ENCODE measurements at places on chromosomes 6 and 20.

DNA sequence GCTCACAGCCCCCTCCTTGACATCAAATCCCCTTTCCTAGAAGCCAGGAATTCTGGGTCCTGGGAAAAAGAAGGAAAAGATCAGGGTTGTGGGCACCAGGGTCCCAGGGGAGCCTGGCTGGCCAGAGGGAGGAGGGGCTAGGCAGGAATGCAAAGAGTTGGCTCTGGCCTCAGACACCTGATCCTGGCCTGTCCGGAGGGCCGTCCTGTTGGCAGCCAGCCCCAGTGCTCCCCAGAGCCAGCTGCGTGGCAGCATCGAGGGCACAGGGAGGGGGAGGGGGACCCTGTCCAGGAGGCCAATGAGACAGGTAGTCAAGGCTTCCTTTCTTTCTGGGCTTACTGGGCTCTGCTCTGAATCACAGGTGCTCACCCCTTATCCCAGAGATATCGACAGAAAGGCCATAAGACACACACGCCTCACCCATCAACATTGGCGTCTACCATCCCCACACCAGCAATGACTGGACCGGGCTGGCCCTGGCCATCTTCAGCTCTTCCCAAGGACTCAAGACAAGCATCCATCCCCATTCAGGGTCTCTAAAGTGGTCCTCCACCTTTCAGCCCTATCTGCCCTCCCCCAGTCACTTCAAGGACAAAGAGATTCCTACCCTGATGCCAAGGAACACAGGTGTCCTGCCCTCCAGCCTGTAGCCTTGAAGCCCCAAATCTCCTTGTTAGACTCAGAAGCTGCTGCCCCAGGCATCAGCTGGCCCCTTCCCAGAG is 723 bp downstream of the COL11A2 start:
- no peak for DNase-seq

- no peak for DNase-seq
These were observed 62.2 kb downstream of the MYLK4 start for GRCh38 chr6:2688401-2689064.

GRCh38 chr6:14361297-14361696 is 243.7 kb downstream of the CD83 start:
- no peak for DNase-seq

- peak; percentile 63 for DNase-seq
These were observed 5.8 kb upstream of the PACSIN1 start for GRCh38 chr6:34459899-34460593.

- DNase-seq, result no peak
These were observed 28.7 kb downstream of the PYGB start for GRCh38 chr20:25276533-25277050.

- DNase-seq, result no peak
These were observed 266.3 kb downstream of the ERMARD start for GRCh38 chr6:170017603-170018320.

GRCh38 chr20:36541227-36541767 is at the start of gene MYL9:
TSS of gene MYL9 (plus strand) at chr20:36541519. CDS start at chr20:36544885, 3,366 bp downstream.
- peak; percentile 80 for DNase-seq

DNA sequence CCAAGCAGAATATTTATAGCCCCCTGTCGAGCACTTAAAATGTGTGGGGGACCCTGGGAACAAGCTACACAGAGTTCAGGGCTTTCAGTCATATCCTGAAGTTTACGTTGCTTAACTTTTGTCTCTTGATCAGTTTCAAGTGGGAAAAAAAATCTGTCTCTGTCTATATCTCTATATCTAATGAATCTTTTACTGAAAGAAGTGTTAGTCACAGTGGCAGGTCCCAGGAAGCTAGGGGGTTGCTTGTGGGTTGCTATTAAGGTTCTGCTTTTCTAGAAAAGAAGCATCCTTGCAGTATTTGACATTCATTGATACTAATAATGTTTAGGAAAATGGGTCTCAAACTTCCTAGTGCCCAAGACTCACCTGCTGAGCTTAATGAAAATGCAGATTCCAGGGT is 76.7 kb upstream of the CLDN20 start:
- DNase-seq, result no peak

DNA sequence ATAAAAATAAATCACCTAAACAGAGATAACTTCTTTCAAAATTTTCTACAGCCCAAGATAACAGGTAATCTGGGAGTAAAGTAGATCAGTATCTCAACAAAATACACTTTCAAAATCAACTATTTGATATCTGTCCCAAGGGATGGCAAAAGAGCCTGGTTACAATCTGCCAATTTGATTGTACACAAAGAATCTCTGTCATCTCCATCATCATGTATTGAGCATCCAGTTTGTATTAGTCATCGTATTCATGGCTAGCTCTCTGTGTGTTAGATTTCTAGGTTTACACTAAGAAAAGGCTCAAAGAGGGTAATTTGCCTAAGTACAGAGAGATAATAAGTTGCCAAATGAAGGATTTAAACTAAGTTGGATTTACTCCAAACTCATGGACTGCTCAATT is 329.0 kb upstream of the NRSN1 start:
- no peak for DNase-seq

GRCh38 chr6:35599761-35600658 is 87.3 kb upstream of the TULP1 start:
- no peak for DNase-seq

DNA sequence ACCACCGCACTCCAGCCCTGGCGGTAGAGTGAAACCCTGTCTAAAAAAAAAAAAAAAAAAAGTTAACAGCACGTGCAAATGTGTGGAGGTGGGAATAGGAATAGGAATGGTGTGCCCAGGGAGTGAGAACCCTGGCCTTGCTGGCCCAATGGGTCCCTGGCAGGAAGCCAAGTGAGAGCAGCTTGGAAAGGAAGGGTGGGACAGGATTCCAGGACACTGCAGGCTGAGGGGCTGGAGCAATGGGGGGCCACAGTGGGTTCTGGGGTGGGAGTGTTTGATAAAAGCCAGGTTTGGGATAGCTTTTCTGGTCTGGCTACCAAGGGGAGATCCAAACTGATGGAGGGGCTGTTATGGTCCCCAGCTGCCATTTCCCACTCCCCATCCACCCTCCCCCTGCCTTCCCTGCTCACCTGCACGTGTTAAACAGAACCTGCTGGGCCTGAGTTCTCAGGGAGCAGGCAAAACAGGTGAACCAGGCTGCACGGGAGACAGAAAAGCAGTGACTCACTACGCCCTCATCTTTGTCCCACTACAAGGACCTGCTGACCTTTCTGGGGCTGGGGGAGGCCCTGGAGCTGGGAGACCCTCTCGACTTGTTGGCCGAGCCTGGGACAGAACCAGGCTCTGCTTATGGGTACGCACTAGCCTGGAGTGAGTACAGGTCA is 3.3 kb downstream of the SUN5 start:
- DNase-seq, result no peak

- no peak for DNase-seq
These were observed 203.4 kb upstream of the SULF2 start for GRCh38 chr20:47988676-47989075.

DNA sequence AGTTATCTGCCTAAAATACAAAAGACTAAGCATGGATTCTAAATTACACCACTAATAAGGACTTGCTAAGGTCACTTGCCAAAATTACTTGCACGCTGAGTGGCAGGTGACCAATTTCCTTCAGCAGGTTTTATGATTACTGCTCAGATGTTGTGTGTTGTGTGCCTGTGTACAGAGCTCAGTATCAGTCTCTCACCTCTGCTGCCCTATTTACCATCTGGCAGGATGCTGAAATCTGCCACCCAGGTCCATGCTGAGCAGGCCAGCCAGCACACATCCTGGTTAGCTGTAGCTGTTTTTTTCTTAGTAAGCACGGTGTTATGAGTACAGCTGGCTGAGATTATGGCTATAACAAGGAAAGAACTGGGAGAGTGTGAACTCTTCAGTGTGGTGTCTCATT is 34.0 kb downstream of the ELOVL4 start:
- peak; percentile 33 for DNase-seq

DNA sequence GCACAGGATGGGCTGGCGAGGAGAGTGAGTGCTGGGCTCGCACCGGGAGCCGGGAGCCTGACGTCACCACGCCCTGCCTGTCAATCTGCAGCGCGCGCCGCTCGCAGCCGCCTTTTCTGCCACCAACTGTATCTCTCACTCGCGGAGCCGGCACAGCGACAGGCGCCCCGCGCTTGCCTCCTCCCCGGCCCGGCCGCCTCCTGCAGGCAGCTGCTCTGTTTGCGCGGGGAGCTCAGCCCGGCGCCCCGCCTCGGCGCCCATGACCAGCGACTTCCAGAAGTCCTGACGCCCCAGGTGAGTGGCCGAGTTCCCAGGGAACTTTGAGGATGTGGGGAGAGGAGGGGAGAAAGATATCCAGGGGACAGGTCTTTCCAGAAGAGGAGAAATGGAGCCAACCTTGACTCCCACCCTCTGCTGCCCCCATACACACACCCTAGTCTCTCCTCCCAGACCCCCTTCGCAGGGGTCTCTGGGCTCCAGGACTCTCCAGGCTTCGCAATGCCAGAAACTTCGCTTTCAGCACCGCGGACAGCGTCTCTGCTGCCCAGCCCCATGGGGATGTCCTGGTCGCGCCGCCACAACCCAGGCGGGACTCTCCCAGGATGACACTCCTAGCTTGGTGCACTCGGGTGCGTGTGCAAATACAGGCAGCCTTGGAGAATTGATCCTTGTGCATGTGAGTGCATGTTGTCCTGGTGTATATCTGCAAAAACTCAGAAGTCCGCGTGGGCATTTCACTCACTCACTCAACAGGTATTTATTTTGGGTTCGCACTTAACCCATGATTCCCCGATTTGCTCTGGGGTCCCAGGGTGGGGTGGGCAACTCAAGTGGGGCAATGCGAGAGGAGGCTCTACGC is at the start of gene GPR6:
TSS of gene GPR6 (plus strand) at position 138 of the 859 bp plus-strand sequence. CDS start 802 bp downstream, outside the sequence.
- DNase-seq, result peak; percentile 46

DNA sequence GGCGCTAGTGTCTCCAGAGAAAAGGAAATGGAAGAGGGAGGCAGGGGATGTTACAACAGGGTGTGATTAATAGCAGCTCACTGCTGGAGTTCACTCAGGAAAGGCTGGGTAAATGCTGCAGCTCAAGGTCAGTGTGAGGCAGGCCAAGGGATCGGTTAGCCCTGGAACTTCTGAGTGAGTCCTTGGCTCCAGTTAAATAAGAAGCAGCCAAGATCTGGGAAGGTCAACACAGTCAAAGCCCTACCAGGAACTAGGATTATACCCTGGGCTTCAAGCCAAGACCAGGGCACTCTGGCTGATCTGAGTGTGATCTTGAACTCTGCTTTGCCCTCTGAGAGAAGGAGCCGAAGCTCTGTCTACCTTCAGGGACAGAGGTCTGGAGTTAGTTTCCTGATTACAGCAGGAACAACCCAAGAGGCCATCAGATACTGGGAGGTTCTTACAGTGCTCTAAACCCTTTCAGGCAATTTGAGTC is 44.3 kb downstream of the TPD52L1 start:
- DNase-seq, result peak; percentile 85

GRCh38 chr6:148495029-148495428 is 152.4 kb downstream of the SASH1 start:
- no peak for DNase-seq

- no peak for DNase-seq
These were observed 18.9 kb upstream of the BTBD9 start for GRCh38 chr6:38658418-38659167.

DNA sequence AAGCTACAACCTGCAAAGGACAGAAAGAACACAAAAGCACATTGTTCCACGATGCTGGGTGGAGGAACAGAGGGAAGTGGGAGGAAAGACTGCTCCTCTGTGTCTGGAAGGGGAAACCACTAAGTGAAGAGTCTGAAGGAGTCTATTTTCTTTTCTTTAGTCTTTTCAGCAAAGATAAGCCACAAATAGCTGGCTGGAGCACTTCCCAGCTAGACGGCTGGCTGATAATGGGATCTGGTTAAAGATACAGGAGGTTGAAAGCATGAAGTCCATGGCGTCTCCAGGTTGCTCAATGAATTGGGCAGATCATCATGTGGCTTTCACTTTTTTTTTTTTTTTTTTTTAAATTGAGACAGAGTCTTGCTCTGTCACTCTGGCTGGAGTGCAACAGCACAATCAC is 154.0 kb upstream of the KCNG1 start:
- no peak for DNase-seq

GRCh38 chr20:11918981-11919380 is 1.3 kb downstream of the BTBD3 start:
- no peak for DNase-seq

GRCh38 chr6:25834950-25835349 is 3.1 kb upstream of the SLC17A1 start:
- no peak for DNase-seq

DNA sequence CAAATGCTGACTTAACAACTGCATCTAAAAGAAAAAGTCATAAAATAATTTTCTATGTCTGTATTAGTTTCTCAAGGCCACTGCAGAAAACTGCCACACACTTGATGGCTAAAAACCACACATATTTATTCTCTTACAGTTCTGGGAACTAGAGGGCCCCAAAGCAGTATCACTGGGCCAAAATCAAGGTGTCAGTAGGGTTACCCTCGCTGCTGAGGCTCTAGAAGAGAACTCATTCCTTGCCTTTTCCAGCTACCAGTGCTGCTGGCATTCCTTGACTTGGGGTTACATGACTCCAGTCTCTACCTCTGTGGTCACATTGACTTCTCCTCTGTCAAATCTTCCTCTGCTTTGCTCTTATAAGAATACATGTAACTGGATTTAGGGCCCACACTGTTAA is 124.6 kb upstream of the THEMIS start:
- no peak for DNase-seq

DNA sequence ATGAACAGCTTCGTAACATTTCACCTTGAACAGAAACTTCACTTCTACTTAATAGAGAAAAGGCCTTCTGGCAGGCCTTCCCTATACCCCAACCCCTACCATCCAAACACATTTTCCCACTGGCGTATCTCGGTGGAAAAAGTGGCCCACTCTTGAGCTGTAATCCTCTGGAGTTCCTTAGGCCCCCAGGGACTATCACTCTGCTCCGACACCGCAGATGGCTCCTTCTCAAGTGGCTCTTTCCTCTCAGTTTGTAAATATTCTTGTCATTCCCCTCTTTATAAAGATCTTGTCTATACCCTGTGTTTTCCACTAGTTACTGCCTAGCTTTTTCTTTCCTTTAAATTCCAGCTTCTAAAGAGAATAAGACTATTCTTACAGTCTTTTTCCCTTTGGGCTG is 108.7 kb downstream of the MYB start:
- DNase-seq, result no peak

- peak; percentile 83 for DNase-seq
These were observed 46.2 kb upstream of the TRIM26 start for GRCh38 chr6:30259140-30260035.

DNA sequence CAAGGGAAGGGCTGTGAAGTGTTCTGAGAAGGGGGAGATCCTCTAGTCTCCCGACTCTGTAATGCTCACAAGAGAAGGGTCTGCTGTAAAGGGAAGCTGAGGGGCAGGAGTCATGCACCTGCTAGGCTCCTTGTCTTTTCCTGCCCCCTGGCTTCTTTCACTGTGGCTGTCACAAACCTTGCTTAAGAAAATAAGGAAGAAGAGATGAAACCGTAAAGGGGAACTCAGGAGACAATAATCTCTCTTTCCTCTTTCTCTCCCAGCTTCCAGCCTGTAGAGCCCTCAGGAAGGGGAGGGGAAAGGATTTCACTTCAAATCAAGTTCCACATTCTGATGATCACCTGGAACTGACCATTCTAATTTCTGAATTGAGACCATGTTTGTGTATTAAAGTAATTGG is 26.3 kb downstream of the SLC13A3 start:
- DNase-seq, result no peak

Measured in colonic mucosa (tissue), 4 donors.